ENCODE measurements at places on chromosomes 2 and 18.

DNA sequence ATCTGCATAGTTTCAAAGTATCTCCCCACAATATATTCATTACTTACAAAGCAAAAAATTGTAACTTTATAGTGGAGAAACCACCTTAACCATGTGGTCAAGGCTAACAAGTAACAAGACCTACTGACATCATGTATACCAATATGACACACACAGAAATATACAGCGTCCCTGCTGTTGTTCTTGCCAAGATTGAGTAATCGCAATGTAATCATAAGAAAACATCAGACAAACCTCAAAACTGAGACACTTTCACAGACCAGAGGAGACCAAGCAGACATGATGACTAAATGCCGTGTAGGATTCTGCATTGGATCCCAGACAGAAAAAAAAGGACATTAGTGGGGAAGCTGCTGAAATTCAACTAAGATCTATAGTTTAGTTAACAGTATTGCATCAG lies 123.0 kb downstream of the ACAA2 start:
- no peak for DNase-seq

DNA sequence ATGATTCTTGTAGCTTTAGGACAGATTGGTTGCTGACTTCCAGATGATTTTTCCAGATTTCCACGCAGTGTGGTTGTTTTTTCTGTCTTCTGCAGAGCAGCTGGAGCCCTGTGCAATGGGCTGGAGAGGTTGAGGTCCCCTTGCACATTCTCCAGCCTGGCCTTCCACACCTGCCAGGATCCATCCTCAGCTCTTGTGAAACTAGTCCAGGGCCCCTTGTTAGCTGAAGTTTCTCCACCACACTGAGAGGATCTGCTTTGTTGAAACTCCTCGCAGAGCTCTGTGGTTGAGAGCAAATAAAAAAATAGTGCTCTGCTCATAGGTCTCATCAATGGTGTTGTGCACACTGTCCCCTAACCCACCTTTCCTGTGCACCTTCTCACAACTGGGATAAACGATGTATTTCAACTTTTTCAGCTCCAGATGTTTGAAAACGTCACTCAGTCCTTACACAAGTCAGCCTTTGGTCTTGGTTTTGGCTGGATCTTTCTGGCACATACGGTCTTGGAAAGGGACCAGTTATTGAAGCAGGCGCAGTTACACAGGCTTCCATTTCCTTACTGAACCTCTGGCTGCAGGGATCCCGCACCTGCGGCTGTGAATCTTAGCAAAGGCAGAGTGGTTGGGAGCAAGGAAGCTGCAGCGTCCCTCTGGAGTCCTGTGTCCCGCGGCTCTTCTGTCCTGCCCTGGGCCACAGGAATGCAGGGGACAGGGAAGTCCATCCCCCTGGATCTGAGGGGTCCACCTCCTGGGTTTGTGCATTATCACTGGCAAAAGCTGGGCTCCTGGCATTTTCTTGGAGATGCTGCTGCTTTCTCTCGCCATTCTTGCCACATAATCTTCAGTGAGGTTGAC lies 272.0 kb upstream of the DSEL start:
- no peak for DNase-seq

DNA sequence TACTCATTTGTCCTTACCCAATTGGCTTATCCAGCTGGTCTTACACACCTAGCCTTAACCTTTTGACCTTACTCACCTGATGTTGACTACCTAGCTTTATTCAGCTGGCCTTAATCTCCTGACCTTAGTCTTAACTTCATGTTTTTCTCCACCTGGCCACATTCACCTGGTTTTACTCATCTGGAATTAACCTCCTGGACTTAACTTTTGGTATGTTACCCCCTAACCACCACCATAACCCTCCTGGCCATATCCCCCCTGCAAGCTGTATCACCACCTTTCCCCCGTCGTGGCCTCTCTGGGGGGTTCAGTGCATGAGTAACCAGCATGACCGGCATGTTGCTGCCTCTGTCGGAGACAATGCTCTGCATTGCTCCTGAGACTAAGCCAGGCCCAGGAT lies 45.7 kb downstream of the CHRNA1 start:
- DNase-seq = no peak

- DNase-seq = no peak
Observed at GRCh38 chr18:76408480-76409067, 86.5 kb downstream of the ZNF516 start.

DNA sequence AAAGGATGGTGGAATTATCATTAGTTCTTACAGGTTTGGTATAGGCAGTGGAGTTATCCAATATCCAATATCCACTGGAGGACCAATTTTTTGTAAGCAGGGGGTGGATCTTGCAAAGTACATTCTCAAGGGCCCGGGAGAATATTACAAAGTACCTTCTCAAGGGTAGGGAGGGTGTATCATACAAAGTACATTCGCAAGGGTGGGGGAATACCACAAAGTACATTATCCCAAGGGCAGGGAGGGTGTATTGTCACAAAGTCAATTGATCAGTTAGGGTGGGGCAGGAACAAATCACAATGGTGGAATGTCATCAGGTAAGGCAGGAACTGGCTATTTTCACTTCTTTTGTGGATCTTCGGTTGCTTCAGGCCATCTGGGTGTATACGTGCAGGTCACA lies 55.3 kb upstream of the TMEM87B start:
- no peak for DNase-seq

GRCh38 chr2:10985901-10986535 lies 74.3 kb downstream of the KCNF1 start:
- no peak for DNase-seq

DNA sequence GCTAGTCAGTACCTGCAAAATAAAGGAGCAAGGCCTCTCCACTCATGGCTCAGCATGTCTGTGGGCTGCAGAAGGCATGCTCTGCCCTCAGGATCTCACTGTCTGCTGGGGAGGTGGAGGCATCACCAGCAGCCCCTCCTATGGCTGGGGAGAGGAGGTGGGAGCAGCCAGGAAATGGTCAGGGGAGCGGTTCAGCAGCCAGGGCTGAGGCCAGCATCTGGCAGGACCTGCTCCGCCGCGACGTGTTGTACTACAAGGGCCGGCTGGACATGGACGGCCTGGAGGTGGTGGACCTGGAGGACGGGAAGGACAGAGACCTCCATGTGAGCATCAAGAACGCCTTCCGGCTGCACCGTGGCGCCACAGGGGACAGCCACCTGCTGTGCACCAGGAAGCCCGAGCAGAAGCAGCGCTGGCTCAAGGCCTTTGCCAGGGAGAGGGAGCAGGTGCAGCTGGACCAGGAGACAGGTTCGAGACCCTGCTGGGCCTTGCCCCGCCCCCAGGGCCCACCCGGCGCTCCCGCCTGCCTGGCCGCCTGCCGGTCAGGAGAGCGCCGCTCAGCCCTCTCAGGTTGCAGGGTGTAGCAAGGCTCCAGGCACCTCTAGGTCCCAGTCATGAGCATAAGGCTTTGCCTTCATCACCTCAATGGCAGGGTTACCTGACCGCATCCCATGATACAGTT lies 49.0 kb downstream of the FAM168B start:
- DNase-seq = no peak

Data from left forelimb (tissue), 1 donor.